ENCODE measurements at places on chromosomes 2 and 18. TPM values are rescaled to one million over a fixed set of nuclear protein-coding genes. Genes with fewer than 3 reads are reported as not detected.

Gene SKOR2
- total RNA-seq = not detected

Gene CHRNG
- total RNA-seq = not detected

Gene BMP10
- not detected for total RNA-seq

Gene CGREF1
- 3.4 TPM for total RNA-seq

Gene PGAP1
- 7.6 TPM for total RNA-seq

Gene GPBAR1
- total RNA-seq = 0.35 TPM

Gene EVX2
- total RNA-seq = not detected

Gene B3GNT7
- 0.44 TPM for total RNA-seq

Gene HTR2B
- total RNA-seq = 0.19 TPM

Gene GKN2
- total RNA-seq = not detected

Gene C1QL2
- total RNA-seq = not detected

DNA sequence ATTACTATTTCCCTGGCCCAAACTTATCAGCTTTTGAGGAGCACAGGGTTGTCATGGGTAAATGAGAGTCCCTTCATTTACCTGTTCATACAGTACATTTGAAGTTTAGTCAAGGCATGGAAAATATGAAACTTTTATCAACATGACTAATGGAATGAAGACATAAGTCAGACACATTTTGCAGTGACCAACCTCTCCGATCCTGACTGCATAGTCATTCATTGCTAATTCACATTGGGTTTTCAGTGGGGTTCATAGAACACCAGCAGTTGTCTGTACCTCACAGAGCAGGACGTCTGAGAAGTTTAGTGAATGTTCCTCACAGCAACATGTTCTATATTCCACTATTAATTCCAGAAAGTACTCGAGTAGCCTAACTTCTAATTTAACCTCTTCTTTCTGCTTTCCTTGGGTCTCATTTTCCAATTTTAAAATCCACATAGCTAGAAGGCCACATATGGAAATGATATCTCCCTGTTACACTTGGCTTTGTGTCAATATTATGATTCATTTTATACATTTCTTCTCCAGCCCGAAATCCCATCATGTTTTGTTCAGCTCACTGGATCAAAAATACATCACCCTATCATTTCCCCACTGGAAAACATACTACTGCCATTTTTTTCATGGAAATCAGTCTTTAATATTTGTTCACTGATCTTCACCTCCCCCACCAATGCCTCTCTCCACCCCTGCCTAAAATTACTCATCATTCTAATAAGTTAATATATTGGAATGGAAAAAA, 65.9 kb downstream of the CDH20 start:
- DNase-seq = no peak

DNA sequence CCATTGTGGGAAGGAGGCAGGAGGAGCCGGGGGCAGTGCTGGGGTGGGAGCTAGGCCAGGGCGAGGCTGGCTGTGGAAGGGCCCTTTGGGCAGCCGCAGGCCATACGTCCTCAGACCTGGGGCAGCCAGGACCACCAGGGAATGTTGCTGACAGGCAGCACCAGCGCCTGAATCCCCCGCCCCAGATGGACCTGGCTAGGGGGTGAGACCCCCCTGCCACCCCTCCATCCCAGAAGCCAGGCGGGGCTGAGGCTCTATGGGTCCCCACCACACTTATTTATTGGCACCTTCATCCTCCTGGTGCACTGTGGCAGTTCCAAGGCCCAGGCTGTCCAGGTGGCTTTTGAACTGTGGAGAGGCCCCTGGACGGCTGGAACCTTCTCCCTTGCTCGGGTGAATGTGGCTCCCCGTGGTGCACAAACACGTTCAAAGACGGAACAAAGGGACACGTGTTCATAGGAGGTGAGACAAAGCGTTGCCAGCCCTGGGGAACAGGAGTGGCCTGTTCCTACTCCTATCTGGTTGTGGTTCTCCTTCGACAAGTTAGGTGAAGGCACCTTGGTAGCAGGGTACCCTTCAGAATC, 35.1 kb downstream of the RAMP1 start:
- no peak for DNase-seq

GRCh38 chr2:233228376-233228775, 23.1 kb upstream of the ATG16L1 start:
- no peak for DNase-seq

- no peak for DNase-seq
Measured at GRCh38 chr2:221337957-221338685, 234.0 kb downstream of the EPHA4 start.

- no peak for DNase-seq
Measured at GRCh38 chr2:74602586-74603281, 45.4 kb downstream of the M1AP start.

- DNase-seq = no peak
Measured at GRCh38 chr2:37849911-37850310, 75.2 kb upstream of the RMDN2 start.

GRCh38 chr2:45119855-45120254, 110.6 kb upstream of the SIX2 start:
- DNase-seq = no peak

GRCh38 chr2:21467910-21468309, 344.1 kb downstream of the TDRD15 start:
- no peak for DNase-seq

GRCh38 chr2:219356834-219357233, 24.3 kb upstream of the RESP18 start:
- DNase-seq = no peak

- no peak for DNase-seq
Measured at GRCh38 chr18:41745166-41746049, 209.6 kb upstream of the PIK3C3 start.

GRCh38 chr18:13136056-13136903, 82.3 kb upstream of the LDLRAD4 start:
- DNase-seq = no peak

DNA sequence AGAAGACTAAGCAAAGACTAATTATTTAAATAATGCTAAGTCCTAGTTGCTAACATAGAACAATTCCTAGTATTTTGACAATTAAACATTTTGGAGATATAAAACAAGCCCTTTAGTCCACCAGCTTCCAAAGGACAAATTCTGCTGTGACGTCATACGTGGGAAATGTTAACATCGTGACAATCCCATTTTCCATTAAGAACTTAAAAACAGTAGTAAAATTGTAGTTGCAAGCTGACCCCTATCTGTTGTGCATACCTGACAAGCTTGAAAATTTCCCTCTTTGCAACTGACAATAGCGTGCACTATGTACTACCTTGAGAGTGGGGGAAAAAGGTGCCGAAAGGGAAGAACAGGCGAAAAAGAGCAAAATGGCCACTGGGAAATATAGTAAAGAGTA, 279.8 kb downstream of the ZNF521 start:
- no peak for DNase-seq

DNA sequence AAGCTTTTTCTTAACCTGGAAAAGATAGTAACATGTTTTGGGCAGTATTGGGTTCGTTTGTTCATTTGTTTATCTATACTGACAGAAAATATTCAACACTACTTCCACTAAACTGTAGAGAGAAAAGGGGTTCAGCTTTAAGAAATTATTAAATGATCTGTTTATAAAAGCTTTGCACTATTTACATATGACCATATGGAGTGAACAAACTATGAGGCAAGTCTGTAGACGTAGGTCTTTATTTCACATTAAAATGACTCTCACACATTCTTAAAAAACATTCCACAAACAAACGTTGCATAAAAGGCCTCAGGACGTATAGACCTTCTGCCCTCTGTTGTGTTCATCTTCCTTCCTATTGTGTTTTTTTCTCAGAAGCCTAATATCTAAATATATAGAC, 94.6 kb downstream of the CD226 start:
- DNase-seq = no peak

DNA sequence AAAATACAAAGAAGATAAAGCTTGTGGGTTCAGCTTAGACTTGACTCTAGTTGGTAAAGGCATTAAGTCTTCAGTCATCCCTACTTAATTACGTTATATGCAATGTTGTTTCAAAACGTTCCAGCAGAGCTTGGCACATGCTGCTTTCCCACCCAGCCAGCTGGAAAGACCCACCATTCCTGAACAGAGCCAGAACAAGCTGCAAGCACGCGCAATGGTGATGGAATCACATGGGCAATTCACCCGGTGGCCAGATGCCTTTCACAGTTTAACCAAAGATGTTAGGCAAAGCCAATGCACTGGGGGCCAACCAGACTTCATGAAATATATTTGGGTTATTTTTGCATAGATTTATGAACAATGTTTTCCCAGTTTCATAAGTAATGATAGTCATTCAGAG, 123.4 kb upstream of the CDH20 start:
- no peak for DNase-seq

- no peak for DNase-seq
Measured at GRCh38 chr18:22778996-22779395, 154.1 kb upstream of the RBBP8 start.

DNA sequence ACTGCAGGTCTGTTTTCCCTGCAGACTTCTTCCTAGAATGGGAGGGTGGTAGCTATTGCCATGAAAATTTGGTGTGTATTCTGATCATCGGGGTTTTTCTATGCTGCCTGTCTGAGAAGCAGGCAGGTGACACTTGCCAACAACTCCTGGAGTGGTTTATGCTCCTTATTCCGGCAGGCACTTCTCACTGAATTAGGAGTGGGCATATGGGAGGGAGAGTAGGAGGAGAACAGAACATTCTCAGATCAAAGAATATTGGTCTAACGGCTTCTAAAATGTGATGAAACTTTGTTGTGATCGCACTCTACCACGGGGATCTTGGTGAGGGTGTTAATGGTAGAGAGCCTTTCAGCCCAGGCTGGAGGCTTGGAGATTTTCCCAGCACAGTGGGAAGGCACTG, 480.8 kb downstream of the PLCL1 start:
- no peak for DNase-seq

Measured in glomerular endothelial cell (primary cell).